Suppressor macrophage treated with lipopolysaccharide for 4 hours (primary cell): ENCODE measurements at places on chromosomes 16 and 17.

GRCh38 chr16:73067671-73068540 lies 20.0 kb upstream of the ZFHX3 start:
- DNase-seq, result no peak

GRCh38 chr16:30946671-30947540 lies 2.0 kb upstream of the ORAI3 start:
- no peak for DNase-seq

DNA sequence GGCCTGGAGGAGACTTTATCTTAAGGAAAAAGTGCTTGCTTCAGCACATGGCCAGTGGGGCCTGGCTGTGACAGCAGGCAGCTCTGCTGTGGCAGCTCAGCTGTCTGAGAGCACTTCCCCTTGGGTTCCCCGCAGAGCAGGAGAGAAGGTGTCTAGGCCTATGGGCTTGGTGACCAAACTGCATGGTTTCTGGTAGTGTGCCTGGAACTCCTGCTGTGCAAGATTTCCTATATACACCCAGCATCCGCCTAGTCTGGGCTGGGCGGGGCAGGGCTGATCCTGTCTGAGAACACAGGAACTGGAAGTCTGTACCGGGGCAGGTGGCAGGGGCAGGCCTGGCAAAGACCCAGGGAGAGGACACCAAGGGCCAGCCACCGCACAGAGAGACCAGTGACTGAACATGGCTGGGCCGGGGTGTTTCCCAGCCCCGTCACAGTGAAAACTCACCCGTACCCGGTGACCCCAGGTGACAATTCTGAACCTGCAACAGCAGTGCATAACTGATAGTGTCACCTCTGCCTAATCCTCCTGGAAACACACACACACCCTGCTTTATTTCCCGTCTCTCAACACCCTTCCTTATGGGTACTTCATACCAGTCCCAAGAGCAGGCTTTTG lies 39.3 kb downstream of the CHD9 start:
- DNase-seq, result peak; percentile 62

DNA sequence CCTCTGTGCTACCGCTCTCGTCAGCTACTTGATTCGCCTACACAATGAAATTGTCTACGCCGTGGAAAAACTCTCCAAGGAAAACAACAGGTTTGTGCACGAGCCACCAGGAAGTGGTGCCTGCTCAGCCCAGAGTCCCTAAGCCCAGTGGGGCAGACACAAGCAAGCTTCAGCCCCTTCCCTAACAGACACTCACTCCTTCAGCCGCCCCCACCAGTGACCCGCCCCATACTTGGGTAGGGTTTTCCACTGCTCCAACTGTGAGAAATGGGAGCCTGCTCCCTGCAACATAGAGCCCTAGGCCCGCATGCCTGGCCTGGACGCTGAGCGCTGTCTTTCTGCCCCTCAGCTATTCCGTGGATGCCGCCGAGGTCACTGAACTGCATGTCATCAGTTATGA lies 28.6 kb upstream of the ENDOV start:
- no peak for DNase-seq

DNA sequence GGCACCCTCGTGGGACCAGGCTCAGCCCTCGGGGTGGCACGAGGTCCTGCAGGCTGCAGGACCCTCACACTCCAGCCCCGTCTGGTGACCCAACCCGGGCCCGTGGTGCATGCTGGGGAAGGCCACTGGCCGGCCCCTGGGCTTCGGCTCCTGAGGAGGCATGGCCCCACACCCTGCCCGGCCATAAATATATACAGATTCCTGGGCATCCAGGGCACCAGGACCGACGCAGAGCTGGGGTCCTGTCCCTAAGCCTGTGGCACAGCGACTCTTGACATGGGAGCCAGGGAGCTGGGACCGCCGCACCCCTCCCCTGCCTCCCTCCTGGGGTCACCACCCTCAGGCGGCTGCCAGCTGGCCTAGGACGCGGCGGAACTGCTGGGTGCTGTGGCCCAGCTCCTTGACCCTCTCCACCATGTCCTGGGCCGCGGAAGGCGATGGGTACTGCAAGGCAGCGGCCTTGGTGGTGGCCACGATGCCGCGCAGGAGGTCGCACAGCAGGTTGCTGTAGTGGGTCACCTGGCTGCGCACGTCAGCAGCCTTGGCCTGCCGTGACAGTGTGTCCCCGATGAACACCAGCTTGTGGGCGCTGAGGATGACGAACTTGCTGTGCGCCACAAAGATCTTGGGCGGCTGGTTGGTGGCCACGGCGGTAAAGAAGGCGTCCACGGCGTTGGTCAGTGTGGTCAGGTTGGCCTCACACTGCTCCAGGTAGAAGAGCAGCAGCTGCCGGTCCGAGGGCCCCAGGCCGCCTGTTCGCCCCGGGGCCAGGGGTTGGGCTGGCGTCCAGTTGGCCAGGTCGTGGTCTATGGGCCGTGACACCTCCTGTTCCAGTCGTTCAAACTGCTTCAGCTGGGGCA lies 10.6 kb downstream of the CTRB1 start:
- DNase-seq, result no peak

DNA sequence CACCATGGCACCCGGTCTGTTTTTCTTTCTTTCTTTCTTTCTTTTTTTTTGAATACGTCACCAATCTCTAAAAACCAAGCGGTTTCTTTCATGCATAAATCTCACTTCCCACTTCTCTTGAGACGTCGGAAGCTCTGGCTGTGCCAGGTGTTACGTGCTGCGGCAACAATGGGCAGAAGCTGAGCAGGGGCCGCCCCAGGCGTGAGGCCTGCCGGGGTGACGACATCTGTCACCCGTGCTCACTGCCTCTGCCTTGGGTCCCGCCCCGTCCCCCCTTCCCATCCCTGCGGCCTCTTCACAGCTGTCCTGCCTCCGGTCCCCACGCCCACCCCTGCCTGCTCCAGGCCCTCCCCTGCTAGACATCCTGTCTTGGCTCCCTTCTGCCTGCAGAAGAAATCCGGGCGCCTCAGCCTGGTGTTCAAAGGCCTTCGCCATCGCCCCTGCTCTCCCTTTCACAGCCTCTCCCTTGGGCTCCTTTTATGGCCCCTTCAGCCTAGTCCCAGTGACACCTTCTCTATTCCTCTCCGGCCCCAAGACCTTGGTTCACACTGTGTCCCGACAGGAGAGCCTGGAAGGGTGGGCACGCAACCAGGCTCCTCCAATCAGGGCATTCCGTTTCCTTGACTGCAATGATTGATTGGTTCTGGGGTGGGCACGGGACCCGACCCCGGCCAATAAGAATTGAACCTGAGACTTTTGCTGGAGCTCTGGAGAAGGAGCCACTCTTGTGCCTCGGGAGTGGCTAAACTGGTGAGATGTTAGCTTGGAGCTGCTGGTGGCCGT lies 4.8 kb downstream of the P2RX1 start:
- DNase-seq, result peak; percentile 62

- DNase-seq, result no peak
These were observed 1.3 kb upstream of the KRTAP4-9 start for GRCh38 chr17:41103896-41104295.

DNA sequence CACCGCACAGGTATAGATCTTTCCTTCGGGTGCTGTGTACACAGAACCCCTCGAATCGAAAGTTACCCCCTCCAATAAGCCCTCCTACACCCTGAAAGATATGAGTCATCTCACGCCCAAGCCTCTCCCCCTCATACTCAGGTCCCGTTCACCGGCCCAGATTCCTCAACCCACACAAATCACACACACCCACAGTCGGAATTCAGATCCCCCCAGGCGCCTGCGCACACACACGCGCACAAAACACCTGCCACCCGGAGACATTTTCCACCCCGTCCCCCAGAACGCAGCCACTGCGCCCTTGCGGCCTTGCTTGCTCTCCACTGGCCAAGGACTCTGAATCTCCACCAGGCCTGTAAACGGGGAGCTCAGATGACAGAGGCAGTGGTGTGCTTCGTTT lies 4.9 kb downstream of the JPH3 start:
- no peak for DNase-seq

- DNase-seq, result no peak
These were observed 26.7 kb upstream of the GPATCH8 start for GRCh38 chr17:44529864-44530263.

DNA sequence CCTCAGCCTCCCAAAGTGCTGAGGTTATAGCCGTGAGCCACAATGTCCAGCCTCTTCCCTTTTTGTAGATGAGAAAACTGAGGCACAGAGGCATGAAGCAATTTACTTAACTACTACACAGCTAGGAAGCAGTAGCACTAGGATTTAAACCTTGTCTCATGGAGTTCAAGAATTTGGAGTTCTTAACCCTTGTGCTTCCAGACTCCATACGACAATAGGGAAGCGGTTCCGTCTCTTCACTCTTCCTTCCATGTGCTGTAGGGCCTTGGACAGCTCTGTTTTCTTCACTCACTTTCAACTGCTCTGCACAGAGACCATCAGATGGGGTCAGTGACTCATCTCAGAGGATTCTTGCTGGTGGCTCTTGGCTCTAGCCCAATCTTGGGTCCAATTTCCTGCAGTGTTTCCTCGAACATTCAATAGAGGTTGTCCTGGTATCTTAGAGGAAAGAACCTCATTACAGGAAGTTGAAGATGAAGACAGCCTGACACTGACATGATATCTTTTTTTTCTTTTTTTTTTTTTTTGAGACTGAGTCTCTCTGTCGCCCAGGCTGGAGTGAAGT lies 19.3 kb downstream of the ITGAL start:
- peak; percentile 57 for DNase-seq

GRCh38 chr16:87465306-87465705 lies 27.5 kb downstream of the ZCCHC14 start:
- DNase-seq, result peak; percentile 91

DNA sequence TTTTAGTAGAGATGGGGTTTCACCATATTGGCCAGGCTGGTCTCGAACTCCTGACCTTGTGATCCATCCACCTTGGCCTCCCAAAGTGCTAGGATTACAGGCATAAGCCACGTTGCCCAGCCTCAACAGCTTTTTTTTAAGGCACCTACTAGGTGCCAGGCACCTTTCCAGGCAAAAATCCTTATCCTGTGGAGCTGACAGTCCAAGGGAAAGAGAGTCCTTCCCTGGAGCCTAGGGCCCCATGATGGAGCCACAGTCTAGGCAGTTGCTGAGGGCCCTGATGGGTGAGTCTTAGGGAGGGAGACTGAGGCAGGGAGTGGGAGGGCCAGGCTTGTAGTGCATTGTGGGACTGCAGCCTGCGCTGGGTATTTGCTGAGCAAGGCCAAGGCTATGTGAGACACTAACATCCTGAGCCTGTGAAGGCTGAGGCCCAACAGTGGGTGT lies 79.6 kb upstream of the TOB1 start:
- DNase-seq, result no peak

DNA sequence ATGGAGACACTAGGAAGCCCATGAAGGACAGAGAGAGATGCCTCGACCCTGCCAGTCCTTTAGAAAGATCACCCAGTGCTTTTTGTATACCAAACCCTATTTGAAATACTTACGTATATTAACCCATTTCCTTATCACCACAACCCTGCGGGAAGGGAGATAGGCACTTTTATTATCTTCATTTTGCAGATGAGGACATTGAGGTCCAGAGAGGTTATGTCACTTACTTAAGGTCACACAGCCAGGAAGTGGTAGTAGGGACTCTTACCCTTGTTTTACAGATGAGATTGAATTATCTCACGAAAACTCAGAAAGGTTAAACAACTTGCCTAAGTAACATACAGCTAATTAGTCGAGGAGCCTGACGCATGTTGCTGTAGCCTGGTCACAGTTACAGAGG lies 38.2 kb downstream of the IL4R start:
- DNase-seq, result no peak

GRCh38 chr17:43468691-43469139 lies 15.1 kb upstream of the DHX8 start:
- peak; percentile 63 for DNase-seq

DNA sequence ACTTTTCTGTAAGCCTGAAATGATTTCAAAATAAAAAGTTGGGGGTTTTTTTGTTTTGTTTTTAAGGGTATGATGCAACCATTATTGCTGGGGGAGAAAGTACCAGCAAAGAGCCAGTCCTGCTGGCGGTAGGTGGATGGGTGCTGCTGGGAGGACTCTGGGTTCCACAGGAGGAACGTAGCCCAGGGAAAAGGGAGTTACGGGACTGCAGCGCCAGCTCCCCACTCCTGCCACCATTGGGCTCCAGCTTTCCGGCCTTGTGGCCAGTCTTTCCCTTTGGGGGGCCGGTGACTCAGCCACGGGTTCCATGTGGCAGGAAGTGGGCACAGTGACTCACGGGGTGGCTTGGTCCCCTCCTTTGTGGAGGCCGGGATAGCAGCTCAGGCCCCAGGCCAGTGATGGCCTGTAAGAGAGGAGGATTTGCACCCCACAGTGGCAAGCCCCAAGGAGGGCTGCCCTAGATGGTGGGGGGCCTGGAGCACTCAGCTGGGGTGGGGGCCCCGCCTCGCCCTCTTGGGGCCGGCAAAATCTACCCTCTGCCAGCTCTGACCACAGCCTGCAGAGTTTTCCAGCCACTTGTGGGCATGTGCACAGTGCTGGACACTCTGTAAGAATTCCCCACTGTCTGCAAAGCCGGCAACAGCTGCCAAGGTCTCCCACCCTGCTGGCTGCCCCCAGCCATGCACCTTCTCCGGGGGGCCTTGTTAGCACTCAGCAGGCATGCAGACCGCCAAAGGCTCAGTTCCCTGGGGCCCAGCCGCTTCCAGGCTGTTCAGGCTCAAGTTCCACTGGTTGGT lies 30.4 kb downstream of the SOCS3 start:
- peak; percentile 87 for DNase-seq

- DNase-seq, result no peak
These were observed 6.1 kb downstream of the ZNF319 start for GRCh38 chr16:57994361-57994760.

DNA sequence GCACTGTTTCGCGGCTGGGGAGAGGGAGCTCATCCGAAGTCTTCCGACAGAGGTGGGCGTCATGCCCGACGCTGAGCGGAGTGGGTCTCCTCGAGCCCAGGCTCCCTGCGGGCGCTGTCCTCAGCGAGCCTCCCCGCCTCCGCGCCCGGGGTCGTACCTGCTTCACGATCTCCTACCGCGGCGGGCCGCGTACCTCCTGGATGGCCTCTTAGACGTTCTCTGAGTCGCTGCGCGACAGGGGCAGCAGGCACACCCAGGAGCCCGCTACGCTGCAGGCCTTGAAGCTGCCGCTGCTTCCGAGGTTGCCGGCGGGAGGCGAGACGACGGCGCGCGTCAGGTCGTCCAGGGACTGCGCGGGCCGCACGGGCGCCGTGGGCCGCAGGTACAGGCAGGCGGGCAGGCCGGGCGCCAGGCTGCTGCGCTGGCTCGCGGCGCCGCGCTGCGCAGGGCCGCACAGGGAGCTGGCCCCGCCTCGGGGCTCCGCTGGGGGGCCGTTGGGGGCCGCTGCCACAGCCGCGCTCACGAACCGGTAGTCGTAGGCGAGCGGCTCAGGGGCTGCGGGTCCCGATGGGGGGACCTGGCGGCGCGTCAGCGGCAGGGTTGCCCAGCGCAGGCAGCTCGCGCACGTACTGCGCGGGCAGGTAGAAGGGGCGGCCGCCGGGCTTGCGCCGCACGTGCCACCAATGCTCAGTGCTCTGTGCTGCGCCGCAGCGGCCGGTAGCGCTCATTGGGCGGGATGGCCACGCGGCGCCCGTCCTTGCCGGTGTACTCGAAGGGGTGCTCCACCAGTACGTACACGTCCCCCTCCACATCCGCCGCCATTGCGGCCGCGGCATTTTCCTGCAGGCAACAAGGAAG lies 116.4 kb upstream of the SMURF2 start:
- peak; percentile 32 for DNase-seq
